ENCODE measurements at places on chromosomes 12 and 14.

DNA sequence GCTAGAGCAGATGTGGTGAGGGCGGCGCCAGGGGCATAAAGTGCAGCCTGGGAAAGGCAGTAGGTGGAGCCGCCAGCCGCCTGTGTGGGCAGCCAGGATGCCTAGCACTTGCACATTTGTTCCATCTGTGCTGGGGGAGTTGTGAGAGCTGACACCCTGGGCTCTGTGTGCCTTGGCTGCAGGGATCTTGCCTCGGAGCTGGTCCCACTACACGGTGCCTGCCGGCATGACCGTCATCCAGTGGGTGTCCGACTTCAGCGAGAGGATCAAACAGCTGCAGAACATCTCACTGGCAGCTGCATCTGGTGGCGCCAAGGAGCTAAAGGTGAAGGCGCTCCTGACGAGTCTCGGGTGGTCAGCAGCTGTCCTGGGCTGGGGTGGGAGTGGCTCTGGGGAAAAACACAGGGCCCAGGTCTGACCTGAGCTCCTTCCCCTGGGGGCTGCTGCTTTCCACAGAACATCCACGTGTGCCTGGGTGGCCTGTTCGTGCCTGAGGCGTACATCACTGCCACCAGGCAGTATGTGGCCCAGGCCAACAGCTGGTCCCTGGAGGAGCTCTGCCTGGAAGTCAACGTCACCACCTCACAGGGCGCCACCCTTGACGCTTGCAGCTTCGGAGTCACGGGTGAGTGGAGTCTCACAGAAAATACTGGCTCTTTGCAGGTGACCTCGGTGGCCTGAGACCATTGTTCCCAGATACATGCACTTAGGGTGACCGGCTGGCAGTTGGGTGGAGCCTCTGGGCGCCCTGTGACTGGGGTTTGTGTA is 37.4 kb downstream of the HSP90AA1 start:
- no peak for DNase-seq

DNA sequence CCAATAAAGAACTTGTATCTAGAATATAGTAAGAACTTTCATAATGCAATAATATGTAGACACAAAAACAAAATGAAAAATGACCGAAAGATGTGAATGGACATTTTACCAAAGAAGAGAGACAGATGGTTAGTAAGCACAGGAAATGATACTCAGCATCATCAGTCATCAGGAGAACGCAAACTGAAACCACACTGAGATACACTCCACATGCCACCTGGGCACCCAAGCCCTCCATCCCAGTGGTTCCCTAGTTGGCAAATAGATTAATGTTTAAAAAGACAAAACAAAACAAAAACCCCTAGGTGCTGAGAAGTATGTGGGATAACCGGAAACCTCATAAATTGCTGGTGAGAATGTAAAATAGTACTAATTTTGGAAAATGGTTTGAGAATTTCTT is 26.8 kb upstream of the VPS33A start:
- no peak for DNase-seq

DNA sequence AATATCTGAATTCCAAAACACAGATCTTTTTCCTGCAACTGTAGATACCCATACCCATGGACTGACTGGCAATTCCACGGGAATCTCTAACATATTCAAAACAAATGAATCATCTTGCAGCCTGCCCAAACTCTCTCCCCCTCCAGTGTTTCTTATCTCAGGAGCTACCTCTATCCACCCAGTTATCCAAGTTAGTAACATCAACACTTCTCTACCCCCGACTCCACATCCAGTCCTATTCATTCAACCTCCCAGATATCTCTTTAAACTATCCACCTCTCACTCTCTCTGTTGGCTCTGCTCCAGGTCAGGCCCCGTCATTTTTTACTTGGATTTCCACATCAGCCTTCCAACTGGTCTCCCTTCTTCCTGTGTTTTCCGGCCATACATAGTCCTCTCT is 6.7 kb upstream of the KCNH5 start:
- no peak for DNase-seq

DNA sequence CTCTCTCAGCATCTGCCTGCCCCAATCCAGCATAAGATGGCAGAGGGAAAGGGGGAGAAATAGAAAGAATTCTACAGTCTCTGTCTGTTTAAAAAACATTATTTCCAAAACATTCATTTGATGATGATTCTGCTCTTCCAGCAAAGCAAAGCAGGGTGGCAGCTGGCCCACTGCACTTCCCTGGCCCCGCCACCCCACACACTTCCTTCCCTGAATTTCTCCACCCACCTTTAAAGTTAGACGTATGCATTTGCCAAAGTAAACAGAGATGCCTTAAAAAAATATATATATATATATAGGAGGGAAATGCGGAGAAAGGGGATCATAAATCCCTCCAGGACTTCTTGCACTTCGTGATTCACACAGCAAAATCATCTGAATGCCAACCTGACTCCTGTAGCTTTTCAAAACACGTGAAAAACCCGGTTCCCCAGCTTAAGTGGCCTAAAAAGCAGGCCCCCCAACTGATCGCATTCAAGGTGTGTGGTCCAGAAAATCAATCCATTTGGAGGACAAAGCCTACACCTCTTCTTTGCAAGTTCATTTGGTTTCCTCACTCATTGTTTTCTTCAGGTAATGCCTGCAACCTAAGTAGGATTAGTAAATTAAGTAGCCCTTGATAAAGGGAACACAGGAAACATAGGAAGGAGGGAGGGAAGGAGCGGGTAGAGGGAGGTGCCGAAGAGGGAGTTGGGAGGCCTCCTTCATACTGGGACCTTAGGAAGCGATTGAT is 68.8 kb downstream of the LLPH start:
- DNase-seq: no peak

GRCh38 chr14:103112400-103113243 is 10.6 kb upstream of the TNFAIP2 start:
- DNase-seq: no peak

- peak; percentile 68 for DNase-seq
Observed at GRCh38 chr14:68124979-68125731, 305.6 kb downstream of the RAD51B start.

DNA sequence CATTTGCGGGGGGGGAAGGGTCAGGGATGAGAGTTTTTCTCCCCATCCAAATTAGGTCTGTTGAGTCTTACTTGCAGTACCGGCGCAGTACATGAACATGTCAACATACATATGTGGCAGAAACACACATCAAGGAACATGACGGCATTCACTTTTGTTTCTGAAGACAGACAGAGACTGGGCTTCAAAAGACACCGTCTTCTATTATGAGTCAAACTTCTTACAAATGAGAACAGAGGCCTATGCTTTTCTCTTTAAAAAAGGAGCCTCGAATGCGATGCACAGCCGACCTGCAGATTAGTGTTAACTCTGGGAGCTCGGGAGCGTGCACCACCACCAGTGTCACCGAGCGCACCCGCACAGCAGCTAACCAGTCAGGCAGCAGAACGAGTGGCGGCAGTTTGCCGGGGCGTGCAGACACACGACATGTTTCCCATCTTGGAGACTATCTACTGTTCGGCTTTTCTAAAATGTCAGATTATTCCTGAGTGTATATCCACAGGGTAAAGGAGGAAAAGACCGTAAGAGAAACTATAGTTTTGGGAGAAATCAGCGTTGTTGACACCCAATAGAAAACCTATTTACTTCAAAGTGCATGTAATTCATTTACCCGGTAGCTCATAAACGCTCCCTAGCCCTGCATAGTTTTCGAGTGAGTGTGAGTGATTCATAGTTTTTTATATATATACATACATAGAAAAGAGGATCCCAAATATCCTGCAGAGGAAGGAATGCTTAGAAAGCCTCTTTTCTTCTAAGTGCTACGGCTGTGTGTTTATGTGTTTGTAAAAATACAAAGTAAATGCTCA is 33.0 kb downstream of the UBR7 start:
- peak; percentile 33 for DNase-seq

- DNase-seq: no peak
Observed at GRCh38 chr14:51650716-51651387, 858 bp upstream of the FRMD6 start.

- no peak for DNase-seq
Observed at GRCh38 chr12:14931359-14931758, 7.0 kb downstream of the ERP27 start.

DNA sequence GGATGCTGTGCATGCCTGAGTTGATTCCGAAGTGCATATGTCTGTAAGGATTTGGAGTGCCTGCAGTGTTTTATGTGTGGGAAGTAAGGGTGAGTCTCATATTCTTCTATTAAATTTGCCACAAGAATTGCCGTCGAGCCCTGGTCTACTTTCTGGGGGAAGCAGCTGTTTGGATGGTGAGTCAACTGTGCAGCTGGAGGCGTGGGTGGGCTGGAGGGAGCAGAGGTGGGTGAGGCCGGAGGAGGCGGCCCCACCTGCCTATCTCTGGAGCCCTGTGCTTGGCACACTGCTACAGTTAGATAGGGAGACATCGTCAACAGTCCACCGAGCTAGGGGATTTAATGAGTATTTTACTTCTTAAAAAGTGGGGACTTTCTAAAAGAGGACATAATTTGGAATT is 9.7 kb downstream of the GLRX5 start:
- DNase-seq: peak; percentile 71

DNA sequence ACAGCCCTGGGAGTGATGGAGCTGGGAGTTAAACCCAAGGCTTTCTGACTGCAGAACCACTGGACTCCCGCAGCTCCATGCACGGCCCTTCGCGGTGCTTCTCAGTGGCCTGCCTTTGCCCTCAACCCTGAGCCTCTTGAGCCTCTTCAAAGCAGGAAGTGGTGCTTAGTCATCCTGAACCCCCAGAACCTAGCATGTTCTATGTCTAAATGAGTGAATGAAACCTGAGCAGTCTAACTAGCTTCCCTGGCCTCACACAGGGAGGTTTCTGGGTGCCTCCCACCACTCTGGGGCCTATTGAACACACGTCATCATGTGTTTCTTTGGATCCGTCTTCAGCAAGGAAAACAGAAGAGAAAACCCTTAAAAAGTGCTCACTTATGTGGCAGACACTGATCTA is 117.9 kb upstream of the SFSWAP start:
- no peak for DNase-seq

DNA sequence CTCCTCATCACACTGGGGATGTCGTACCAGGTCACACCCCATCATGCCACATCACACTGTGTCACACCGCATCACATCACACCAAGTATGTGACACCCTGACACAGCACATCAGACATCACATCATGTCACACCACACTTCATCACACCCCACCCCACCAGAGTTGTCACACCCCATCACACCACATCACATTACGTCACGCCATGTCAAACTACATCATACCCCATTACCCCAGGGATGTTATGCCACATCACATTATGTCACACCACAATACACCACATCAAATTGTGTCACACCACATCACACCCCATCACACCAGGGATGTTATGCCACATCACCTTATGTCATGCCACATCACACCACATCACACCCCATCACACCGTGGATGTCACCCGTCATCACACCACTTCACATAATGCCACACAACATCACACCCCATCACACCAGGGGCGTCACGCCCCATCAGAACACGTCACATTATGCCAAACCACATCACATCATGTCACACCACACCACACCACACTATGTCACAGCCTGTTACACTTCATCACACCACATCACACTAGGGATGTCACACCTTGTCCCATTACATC is 133.6 kb downstream of the TMEM121 start:
- DNase-seq: no peak

GRCh38 chr14:91254461-91254860 is 10.0 kb upstream of the GPR68 start:
- DNase-seq: no peak

DNA sequence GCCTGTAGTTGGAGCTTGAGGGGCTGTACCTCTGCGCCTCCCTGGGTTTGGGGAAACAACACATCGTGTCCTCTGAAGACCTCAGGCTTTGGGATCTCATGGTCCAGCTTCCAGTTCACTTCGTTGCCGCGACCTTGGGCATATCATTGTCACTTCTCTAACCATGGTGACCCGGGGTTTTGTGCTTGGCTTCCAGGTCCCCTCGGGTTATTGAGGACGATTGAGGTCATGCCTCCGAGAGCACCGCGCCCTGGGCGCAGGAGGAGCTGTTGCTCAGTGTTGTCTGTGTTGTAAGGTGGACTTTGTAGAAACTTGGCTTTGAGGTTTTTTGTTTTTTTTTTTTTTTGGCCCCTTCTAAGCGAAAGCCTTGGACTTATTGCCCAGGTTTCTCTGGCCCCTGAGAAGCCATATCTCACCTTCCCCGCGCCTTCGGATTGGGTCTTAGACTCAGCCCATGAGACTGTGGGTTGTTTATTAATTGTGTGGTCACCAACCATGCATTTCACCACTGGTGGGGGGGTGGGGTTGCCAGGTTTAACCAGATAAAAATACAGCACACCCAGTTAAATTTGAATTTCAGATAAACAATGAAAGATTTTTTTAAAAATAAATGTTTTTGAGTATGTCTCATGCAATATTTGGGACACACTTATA is 2.6 kb downstream of the BCL7A start:
- DNase-seq: no peak

- DNase-seq: peak; percentile 11
Observed at GRCh38 chr14:71918955-71919354, 13.3 kb upstream of the RGS6 start.

- DNase-seq: peak; percentile 81
Observed at GRCh38 chr12:76470028-76470939, 89.3 kb downstream of the OSBPL8 start.

DNA sequence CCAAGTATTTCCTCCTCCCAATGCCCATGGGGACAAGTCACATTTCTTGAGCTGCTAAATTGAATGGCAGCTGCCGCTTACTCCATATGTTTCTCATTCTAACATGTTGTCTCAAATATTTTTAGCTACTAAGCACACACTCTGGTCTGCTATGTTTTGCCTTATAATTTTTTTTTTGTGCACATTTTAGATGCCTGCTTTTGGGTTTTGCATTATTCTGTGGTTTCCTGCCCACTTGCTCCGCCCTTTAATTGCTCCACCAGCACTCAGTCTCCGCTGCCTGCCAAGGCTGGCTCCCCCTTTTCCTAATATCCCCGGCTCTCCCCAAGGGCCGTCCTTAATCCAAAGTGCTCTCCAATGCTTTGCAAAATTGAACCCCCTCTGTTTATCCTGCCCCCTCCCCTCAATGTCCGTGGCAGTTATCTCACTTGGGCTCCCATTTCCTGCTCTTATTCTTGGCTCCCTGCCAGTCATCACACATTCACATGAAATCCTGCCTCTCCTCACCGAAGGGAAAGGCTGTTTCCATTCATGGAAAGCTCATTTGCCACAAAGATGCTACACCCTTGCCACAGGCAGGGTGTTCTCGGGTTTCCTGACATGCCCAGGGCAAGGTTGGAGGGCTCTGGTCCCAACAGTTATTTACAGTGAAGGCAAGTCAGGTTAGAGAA is 79.4 kb downstream of the C12orf75 start:
- DNase-seq: peak; percentile 51

DNA sequence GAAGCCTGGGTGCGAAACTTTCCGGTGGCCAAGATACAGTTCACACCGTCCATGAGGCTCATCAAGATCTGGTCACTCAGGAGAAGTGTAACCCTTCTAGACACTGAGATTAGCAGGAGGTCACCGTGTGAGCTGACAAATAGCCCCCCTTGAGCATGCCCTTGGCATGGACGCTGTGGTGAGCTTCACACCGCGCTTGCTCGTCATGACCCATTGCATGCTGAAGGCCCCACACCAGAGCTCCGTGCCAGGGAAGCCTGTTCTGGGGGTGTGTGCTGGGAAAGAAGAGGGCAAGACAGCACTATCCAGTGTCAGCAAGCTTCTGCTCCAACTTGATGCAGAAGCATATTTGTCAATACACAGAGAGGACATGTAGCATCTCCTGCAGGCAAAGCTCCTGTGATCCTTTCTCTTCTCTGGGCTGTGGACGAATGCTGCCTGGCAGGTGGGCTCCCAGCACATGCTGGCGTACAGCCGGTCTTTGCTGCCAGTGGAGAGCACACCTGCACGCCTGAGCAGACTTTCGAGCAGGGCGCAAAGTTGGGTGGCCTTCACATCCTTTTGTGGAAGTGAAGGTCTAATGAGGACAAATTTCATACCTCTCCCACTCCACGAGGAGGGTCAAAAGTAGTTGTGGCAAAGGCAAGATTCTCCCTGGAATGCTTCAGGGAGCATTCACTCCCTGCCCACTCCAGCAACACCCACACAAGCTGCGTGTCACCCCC is 126.9 kb upstream of the FKBP4 start:
- no peak for DNase-seq

All from RPMI7951 (cell line).